ENCODE measurements at places on chromosomes 11 and 22.

GRCh38 chr11:47489395-47489755, 40.4 kb upstream of the RAPSN start:
- DNase-seq = no peak

DNA sequence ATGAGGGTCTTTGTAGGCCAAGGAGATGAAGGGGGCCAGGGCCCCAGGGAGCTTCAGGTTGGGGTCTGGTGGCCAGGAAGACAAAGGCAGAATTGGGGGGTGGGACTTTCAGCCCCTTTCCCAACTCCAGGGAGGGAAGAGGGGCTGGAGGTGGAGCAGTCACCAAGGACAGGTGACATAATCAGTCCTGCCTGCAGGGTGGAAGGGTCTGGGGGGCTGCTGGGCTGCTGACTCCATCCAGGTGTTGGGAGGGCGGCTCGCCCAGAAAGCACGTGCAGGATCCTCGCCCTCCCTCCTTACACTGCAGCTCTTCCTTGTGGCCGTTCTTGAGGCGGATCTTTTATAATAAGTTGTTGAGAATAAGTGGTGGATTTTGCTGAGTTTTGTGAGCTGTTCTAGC, 1491.1 kb downstream of the TBC1D22A start:
- DNase-seq = no peak

GRCh38 chr11:116366980-116367645, 405.7 kb downstream of the BUD13 start:
- DNase-seq = no peak

GRCh38 chr11:123853038-123853437, 32.4 kb downstream of the TMEM225 start:
- DNase-seq = no peak

GRCh38 chr11:44813401-44813800, 86.6 kb downstream of the TSPAN18 start:
- DNase-seq = no peak

- DNase-seq = no peak
These were observed 4.9 kb downstream of the TKFC start for GRCh38 chr11:61337706-61338470.

GRCh38 chr11:28250192-28250591, 142.0 kb downstream of the METTL15 start:
- no peak for DNase-seq

GRCh38 chr11:35163702-35164496, 24.9 kb downstream of the CD44 start:
- DNase-seq = no peak

- DNase-seq = no peak
These were observed 112.5 kb upstream of the CD82 start for GRCh38 chr11:44452827-44453572.

GRCh38 chr11:78446210-78446609, 28.6 kb upstream of the GAB2 start:
- DNase-seq = no peak

- no peak for DNase-seq
These were observed 70.7 kb downstream of the FLI1 start for GRCh38 chr11:128764424-128765095.

GRCh38 chr22:47010211-47010610, 247.8 kb downstream of the TBC1D22A start:
- DNase-seq = no peak

- DNase-seq = no peak
These were observed 9.3 kb upstream of the PEX26 start for GRCh38 chr22:18068381-18068988.

DNA sequence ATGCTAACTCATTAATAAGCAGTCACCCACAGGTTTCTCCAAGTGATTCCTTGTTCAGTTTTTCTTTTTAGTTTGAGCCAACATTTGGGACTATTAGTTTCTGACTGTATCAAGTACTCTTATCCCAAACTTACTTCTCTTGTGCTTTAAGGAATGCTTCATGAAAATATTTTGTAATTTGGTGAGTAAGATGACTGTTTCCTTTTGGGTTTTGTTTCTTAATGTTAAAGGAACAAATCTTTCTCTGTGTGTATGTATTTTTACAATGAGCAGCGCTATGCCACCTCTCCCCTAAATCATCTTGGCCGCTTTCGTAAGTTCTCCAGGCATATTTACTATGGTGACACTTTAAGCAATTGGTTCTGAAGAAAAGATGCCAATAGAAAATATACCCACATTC, 72.4 kb downstream of the LDLRAD3 start:
- no peak for DNase-seq

DNA sequence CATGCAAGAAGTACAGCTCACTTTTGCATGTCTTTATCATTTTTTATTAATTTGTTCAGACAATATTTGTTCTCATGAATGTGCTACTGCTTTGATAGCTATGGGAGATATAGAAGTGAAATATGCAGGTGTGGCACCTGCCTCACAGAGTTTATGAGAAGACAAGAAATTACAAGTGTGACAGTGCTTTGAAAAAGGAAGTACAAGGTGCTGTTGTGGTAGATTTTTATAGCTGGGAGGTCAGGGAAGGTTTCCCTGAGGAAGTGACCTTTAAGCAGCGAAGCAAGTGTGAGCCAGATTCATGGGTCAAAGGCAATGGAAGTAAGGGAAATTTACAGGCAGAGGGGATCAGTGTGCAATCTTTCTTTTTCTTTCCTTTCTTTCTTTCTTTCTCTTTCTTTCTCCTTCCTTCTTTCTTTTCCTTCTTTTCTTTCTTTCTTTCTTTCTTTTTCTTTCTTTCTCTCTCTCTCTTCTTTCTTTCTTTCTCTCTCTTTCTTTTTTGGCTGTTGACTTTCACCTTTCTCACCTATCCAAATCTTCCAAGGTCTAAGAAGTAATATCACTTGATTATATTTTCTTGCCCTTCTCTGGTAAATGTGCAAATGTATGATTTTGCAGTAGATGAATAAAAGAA, 6.4 kb upstream of the BMAL1 start:
- no peak for DNase-seq

GRCh38 chr11:83583757-83584366, 297.7 kb upstream of the CCDC90B start:
- no peak for DNase-seq

DNA sequence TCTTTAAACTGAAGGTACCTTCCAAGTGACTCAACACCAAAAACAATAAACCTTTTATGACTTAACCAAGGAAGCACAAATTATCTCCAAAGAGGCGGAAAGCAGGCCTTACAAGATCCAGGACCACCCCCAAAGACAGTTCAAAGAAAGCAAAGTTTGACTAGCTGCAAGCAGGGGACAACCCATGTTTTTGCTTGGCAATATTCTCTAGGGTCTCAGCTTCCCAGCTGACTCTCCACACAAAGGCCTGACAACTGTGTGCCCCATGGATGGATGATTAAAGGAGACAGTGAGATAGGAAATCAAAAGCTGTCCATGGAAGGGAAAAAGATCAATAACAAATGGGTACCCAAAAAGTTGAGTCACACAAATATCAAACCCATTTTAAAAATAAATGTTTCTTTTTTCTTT, 232.2 kb downstream of the DDX10 start:
- DNase-seq = no peak

GRCh38 chr11:59615120-59615636, 396 bp downstream of the OSBP start:
- no peak for DNase-seq

DNA sequence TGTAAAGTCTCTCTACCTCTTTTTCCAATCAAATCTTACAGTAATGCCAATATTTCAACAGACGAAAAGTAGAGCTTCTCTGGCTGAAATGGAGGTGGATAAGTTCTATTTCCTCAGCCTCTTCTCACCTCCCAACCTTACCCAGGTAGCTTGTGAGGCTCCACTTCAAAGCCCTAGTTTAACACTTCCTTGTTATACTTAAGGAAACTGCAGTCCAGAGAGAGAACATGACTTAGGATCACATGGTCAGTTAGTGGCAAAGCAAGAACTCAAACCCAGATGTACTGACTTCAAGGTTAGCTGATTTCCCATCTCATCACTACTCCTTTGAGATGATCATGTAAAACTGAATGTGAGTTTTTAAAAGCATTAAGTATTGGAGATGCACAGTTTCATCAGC, 32.5 kb downstream of the PAK1 start:
- DNase-seq = no peak

GRCh38 chr11:26070714-26071380, 261.1 kb upstream of the ANO3 start:
- DNase-seq = no peak

- no peak for DNase-seq
These were observed 24.8 kb downstream of the ENTHD1 start for GRCh38 chr22:39868741-39869140.

GRCh38 chr11:126328001-126328390, 24.1 kb downstream of the DCPS start:
- DNase-seq = no peak

GRCh38 chr11:22539821-22540256, 85.8 kb downstream of the FANCF start:
- no peak for DNase-seq

DNA sequence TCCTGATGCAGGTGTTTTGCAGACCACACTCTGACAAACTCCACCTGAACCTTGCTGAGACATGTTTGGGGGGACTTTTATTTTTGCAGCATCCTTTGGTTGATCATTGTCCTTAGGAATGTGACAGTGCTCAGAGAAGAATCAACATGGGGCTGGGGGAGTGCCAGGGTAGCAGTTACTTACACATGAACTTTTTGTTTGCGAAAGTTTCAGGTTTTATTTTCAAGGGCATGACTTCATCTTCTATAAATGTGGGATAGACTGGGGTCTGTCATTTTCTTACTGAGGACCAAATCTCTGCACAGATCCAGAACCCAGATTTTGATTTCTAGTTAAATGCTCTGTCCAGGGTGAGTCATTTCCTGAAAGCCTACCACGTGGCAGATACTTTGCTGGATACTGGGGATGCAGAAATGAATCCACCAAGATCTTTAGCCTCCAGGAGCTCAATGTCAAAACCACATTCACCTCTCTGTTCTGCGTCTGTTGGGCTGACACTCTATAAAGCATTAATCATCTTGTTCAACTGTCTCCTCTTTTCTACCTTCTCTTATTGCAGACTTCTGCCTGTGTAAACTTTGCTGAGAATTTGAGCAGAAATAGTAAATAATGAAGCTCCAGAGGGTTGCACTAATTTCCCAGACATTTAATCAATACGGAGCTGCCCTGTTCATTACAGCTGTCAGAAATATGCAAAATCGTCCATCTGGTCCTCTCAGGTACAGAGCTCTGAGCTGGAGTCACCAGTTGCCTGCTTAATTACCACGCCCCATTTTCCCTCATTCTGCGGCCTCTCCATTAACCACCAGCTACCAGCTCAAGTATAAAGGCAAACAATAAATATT, 387.9 kb downstream of the MIAT start:
- DNase-seq = no peak

DNA sequence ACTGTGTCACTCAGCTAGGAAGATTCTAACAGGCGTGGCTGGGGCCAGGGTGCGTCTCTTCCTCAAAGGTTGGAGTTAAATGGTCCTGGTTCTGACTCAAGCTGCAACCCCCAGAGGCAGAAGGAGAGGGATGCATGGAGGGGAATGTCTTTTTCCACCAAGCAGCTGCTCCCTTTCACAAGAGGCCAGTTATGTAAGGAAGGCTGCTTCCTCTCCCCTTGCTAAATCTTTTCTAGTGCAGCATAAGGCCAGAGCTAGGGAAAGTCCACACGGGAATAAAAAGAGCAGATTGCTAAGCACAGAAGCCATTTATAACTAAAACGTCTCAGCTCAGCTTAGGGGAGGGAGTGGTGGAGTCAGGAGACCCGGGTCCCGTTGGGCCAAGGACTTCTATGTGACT, 10.0 kb downstream of the PVALB start:
- DNase-seq = no peak

DNA sequence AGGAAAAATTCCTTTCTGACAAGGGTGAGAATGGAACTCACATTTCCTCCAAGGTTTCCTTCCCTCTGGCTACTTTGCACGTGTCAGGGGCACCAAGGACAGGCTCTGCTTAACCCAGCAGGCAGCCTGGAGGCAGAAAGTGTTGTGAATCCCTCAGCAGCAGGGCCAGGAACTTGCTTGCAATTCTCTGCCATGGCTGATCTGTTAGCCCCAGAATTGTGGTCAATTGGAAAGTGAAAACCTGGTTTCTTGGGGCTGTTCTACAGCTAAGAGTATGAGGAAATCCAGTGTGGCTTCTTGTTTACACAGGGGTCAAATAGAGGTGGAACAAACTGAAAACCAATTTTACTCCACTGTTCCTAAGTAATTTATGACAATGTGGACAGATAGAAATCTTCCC, 38.3 kb upstream of the CEP295 start:
- no peak for DNase-seq

- DNase-seq = no peak
These were observed 221.4 kb downstream of the C11orf91 start for GRCh38 chr11:33479231-33479630.

DNA sequence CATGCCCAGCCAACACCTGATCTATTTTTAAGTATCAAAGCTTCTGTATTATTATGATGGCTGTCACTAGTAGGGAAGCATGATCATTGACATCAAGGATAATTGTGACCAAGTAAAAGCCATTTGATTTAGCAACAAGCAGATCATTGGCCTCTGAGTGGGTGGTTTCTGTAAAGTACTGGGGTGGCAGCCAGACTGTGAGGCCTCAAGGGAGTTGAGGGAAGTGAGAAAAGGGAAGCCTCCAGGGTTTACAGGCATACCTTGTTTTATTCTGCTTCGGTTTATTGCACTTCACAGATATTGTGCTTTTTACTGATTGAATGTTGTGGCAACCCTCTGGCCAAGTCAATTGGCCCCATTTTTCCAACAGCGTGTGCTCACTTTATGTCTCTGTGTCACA, 60.1 kb downstream of the PRR5L start:
- no peak for DNase-seq

GRCh38 chr11:125662689-125663088, 18.0 kb downstream of the ACRV1 start:
- DNase-seq = no peak

GRCh38 chr11:8773916-8774539, 91.4 kb downstream of the RPL27A start:
- no peak for DNase-seq

DNA sequence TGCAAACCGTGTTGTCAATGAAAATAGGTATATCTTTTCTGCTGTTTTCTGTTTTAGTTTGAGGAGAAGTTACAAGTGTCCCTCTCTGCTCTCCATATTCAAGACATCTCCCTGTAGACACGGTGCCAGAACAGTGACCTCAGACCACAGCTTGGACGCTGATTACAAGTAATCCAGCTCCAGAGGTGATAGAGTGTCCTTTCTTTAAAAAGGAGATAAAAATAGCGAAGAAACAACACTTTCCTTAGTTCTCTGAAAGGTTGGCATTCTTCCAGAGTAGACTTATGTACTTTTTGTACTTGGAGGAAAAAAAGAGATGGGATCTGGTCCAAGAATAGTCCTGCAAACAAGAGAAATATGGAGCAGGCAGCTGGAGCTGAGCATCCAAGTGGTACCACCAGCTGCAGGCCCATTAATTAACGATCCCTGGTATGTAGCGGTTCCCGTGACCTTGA, 43.0 kb upstream of the WT1 start:
- no peak for DNase-seq

- peak; percentile 47 for DNase-seq
These were observed 38.6 kb downstream of the ETS1 start for GRCh38 chr11:128548649-128549255.

DNA sequence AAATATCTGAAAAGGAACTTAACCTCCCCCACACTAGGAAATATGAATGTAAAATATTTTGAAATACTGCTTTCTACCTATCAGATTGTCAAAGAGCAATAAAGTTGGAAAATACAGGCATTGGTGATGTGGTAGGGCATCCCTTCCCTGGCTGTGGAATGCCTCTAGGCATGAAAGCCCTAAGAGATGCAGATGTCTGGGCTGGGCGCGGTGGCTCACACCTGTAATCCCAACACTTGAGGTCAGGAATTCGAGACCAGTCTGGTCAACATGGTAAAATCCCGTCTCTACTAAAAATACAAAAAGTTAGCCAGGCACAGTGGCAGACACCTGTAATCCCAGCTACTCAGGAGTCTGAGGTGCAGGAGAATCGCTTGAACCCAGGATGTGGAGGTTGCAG, 22.0 kb downstream of the ARAP1 start:
- DNase-seq = no peak

All from activated B cell treated with CpG ODN at 0.5 μM for 24 hours (primary cell).